ENCODE measurements at places on chromosomes 2 and 18.

- H3K27ac ChIP-seq, result no peak overlapping the region
- H3K27me3 ChIP-seq, result no peaks in the 10 kb centered on the region
- no peak overlapping the region for H3K4me3 ChIP-seq
- DNase-seq, result no peak
- peaks cover 1% of the 10 kb centered on the region for H3K4me1 ChIP-seq
- H3K36me3 ChIP-seq, result no peaks in the 10 kb centered on the region
These were observed 10.0 kb downstream of the IL1R2 start for GRCh38 chr2:102001767-102002142.

DNA sequence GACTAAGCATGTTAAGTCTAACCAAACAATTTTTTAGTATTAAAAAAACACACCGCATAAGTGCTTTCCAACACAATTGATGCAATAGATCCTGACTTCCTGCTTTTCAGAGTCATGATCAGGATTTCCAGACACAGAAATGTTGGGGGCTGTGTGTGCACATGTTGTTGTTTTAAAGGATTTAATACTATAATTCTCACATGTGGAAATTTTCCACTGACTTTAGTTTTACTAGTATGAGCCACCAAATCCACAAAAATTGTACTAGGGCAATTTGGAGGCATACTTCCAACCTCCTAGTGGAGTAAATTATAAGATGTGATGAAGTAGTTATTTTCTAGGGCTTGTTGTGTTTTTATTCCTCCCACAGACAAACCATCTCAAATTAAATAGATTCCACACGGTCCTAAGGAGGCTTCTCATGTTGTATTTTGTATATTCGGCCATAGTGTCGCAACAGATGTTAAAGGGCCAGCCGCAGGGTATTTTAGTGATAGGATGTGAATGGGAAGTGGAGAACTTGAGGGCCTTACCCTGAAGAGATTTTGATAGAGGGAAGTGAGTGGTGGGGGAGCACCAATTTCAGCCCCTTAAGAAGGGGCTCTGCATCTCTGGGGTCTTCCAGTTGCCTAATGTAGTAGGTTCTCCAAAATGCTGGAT, 108.9 kb upstream of the KLF7 start:
- no peak overlapping the region for H3K27ac ChIP-seq
- H3K4me1 ChIP-seq, result no peaks in the 10 kb centered on the region

DNA sequence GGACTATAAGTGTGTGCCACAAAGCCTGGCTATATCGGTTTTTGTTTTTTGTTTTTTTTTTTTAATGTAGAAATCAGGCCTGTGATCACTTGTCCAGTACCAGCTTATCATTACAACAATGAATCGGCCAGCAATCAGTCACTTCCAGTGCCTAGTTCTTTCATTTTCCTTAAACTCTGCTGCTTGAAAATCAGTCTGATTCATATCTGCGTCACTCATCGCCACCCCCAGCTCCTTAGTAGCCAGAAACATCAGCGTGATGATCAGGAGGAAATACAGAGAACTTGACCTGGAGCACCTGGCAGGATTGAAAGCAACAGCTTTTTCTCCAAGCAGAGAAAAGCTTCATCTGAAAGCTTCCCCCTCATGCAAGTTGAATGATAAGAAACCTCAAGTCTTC, 75.4 kb downstream of the SPTBN1 start:
- H3K27ac ChIP-seq, result no peak overlapping the region
- DNase-seq, result no peak
- H3K36me3 ChIP-seq, result no peaks in the 10 kb centered on the region

GRCh38 chr18:76564655-76565237, 69.7 kb upstream of the ZNF516 start:
- DNase-seq, result no peak
- H3K27ac ChIP-seq, result no peak overlapping the region
- no peak overlapping the region for H3K4me3 ChIP-seq
- no peaks in the 10 kb centered on the region for H3K4me1 ChIP-seq
- H3K36me3 ChIP-seq, result no peaks in the 10 kb centered on the region

GRCh38 chr2:165505514-165505913, 36.0 kb downstream of the CSRNP3 start:
- H3K27me3 ChIP-seq, result no peaks in the 10 kb centered on the region
- no peak overlapping the region for H3K4me3 ChIP-seq
- no peaks in the 10 kb centered on the region for H3K4me1 ChIP-seq
- no peaks in the 10 kb centered on the region for H3K36me3 ChIP-seq
- no peak for DNase-seq

DNA sequence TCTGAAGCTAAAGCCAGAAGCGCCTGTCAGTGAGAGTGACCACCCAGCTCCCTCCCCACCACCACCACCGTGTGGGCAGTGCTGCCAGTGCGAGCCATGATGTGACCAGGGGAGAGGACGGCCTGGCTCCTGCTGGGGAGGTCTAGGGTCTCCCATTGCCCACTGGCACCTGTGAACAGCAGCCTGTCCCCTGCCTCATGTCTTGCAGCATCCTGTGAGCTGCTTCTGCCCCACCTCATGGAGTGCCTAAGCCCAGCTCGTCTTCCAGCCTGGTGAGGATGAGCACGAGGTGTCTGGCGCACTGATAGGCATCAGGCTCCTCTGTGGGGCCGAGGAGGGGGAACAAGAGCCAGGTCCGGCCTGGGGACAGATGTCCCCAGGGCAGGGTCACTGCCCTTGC, 61.4 kb downstream of the FAM168B start:
- peaks cover 9% of the 10 kb centered on the region for H3K27me3 ChIP-seq
- H3K36me3 ChIP-seq, result no peaks in the 10 kb centered on the region
- H3K27ac ChIP-seq, result no peak overlapping the region
- DNase-seq, result no peak
- peaks cover 2% of the 10 kb centered on the region for H3K4me1 ChIP-seq
- no peak overlapping the region for H3K4me3 ChIP-seq

GRCh38 chr2:108635630-108636354, 83.5 kb upstream of the RANBP2 start:
- no peak overlapping the region for H3K27ac ChIP-seq
- H3K27me3 ChIP-seq, result no peaks in the 10 kb centered on the region
- peaks cover 3% of the 10 kb centered on the region for H3K4me1 ChIP-seq
- no peaks in the 10 kb centered on the region for H3K36me3 ChIP-seq
- no peak overlapping the region for H3K4me3 ChIP-seq
- no peak for DNase-seq

DNA sequence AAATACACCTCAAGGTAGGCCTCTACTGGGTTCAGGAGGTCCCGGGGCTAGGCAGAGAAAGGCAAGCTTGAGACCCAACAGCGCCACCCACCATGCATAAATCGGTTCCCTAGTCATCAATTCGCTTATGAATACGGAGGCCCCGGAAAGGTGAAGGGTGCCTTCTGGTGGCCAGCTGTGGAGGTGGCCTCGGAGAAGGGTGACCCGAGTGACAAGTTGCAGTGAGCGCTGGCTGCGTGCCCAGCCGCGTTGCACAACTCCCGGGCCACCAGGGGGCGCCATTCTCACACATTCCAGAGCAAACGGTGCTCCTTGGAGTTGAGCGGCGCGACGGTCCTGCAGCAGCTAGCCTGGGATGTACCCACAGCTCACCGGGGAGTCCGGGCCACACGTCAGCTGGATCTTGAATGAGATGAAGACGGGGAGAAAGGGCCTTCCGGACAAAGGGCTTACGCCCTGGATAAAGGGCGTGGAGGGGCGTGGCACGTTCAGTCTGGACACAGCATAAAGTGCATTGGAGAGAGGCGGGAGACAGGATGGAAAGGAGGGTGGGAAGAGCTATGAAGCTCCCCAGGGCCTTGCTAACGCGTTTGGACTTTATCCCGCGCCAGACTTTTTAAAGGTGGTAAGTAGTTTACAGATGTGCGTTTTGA, 20.4 kb downstream of the TMSB10 start:
- no peak overlapping the region for H3K27ac ChIP-seq
- no peaks in the 10 kb centered on the region for H3K36me3 ChIP-seq
- peak overlapping the region; percentile 13 for H3K4me3 ChIP-seq
- peak; percentile 95 for DNase-seq
- H3K4me1 ChIP-seq, result peaks cover 7% of the 10 kb centered on the region

- no peak overlapping the region for H3K27ac ChIP-seq
- no peak for DNase-seq
- no peak overlapping the region for H3K4me3 ChIP-seq
- peaks cover 2% of the 10 kb centered on the region for H3K4me1 ChIP-seq
- H3K36me3 ChIP-seq, result peaks cover 9% of the 10 kb centered on the region
These were observed 5.1 kb downstream of the KLHL23 start for GRCh38 chr2:169738566-169739229.

DNA sequence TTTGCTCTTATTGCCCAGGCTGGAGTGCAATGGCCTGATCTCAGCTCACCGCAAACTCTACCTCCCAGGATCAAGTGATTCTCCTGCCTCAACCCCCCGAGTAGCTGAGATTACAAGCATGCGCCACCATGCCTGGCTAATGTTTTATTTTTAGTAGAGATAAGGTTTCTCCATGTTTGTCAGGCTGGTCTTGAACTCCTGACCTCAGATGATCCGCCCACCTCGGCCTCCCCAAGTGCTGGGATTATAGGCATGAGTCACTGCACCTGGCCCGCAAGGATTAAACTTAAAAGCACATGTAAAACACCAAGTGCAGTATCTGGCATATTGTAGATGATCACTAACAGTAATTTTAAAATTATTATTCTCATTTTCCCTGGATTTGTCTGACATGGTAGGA, 72.9 kb downstream of the C1QL2 start:
- H3K36me3 ChIP-seq, result no peaks in the 10 kb centered on the region
- no peak for DNase-seq
- no peaks in the 10 kb centered on the region for H3K4me1 ChIP-seq
- H3K4me3 ChIP-seq, result no peak overlapping the region

GRCh38 chr2:207128867-207129266, 36.9 kb downstream of the KLF7 start:
- no peak overlapping the region for H3K4me3 ChIP-seq
- no peak overlapping the region for H3K27ac ChIP-seq
- H3K27me3 ChIP-seq, result no peaks in the 10 kb centered on the region
- no peak for DNase-seq

DNA sequence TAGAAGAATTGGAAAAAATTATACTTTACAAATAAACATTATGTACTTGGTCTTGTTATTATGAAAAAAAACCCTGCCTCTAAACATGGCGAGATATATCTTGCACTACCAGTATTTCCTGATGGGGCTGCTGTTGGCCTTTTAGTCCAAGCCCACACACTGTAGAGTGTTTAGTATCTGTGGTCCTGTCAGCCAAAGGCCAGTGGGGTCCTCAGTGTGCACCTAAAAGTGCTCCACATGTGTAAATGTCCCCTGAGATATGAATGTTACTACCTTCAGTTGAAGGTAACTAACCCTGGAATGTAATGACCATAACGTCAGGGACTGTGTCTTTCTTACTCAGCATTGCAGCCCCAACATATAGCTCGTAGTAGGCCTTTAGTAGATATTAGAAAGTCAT, 71.1 kb upstream of the HK2 start:
- no peak for DNase-seq
- peaks cover 4% of the 10 kb centered on the region for H3K4me1 ChIP-seq
- no peaks in the 10 kb centered on the region for H3K36me3 ChIP-seq
- H3K4me3 ChIP-seq, result no peak overlapping the region
- no peaks in the 10 kb centered on the region for H3K27me3 ChIP-seq

GRCh38 chr2:199206536-199206935, 251.2 kb downstream of the SATB2 start:
- no peaks in the 10 kb centered on the region for H3K4me1 ChIP-seq
- H3K27ac ChIP-seq, result no peak overlapping the region
- no peaks in the 10 kb centered on the region for H3K36me3 ChIP-seq

DNA sequence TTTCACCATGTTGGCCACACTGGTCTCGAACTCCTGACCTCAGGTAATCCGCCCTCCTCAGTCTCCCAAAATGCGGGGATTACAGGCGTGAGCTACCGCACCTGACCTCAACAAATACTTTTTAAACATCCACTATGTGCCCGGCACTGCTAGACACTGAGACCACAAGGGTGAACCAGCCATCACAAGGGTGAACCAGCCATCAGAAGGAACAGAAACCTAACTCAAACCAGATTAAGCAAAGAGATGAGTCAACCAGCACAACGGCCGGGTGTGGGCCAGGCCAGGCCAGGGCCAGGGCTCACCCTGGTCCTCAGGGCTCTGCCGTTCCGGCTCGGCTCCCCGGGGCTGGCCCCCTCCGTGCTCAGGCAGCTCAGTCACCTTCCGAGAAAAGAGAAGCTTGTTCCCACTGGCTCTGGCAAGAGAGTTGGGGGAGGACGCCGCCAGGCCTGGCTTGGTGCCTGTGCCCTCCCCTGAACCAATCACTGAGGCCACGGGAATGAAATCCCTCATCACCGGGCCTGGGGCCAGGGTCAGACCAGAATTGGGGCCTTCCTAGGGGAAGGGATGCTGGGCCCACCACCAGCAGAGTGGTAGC, 4.4 kb downstream of the TEX44 start:
- H3K4me1 ChIP-seq, result peaks cover 7% of the 10 kb centered on the region
- H3K4me3 ChIP-seq, result no peak overlapping the region
- H3K27me3 ChIP-seq, result no peaks in the 10 kb centered on the region
- H3K36me3 ChIP-seq, result no peaks in the 10 kb centered on the region
- DNase-seq, result no peak
- no peak overlapping the region for H3K27ac ChIP-seq

GRCh38 chr2:198321522-198322088, 517.2 kb downstream of the PLCL1 start:
- no peaks in the 10 kb centered on the region for H3K36me3 ChIP-seq
- no peak overlapping the region for H3K27ac ChIP-seq
- H3K4me3 ChIP-seq, result no peak overlapping the region
- no peaks in the 10 kb centered on the region for H3K4me1 ChIP-seq
- H3K27me3 ChIP-seq, result no peaks in the 10 kb centered on the region
- DNase-seq, result no peak

DNA sequence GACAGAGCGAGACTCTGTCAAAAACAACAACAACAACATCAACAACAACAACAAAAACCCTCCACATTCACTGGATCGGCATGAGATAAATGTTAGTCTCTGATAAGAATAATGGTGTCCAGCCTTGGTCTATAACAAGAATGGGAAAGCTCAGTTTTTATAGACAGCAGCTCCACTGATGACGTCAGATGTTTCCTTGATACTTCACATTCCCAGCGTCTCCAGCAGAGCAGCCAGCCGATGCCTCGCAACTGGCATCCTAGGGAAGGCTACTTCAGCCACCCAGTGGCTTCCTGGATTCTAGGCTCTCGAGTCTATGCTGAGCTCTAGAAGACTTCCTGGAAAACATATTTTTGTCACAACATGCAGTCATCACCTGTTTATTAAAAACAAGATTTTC, 271.4 kb upstream of the SMIM21 start:
- H3K27ac ChIP-seq, result no peak overlapping the region
- no peak for DNase-seq
- no peak overlapping the region for H3K4me3 ChIP-seq
- H3K27me3 ChIP-seq, result no peaks in the 10 kb centered on the region

- no peak for DNase-seq
- H3K4me1 ChIP-seq, result no peaks in the 10 kb centered on the region
- no peaks in the 10 kb centered on the region for H3K27me3 ChIP-seq
- no peak overlapping the region for H3K27ac ChIP-seq
These were observed 85.9 kb downstream of the FANCL start for GRCh38 chr2:58155160-58155778.

DNA sequence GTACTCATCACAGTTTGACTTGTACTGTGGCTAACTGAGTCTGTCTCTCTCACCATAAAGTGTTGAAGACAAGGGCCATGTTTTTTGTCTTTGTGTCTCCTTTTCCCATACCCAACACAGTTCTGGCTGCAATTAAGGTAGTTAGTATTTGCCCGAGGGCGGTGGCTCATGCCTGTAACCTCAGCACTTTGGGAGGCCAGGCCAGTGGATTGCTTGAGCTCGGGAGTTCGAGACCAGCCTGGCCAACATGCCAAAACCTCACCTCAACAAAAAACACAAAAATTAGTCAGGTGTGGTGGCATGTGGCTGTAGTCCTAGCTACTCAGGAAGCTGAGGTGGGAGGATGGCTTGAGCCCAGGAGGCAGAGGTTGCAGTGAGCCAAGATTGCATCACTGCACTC, 6.9 kb upstream of the KIF3C start:
- H3K36me3 ChIP-seq, result no peaks in the 10 kb centered on the region
- DNase-seq, result no peak
- no peak overlapping the region for H3K4me3 ChIP-seq
- no peak overlapping the region for H3K27ac ChIP-seq
- H3K4me1 ChIP-seq, result no peaks in the 10 kb centered on the region
